ENCODE measurements at places on chromosomes 7 and 10.

DNA sequence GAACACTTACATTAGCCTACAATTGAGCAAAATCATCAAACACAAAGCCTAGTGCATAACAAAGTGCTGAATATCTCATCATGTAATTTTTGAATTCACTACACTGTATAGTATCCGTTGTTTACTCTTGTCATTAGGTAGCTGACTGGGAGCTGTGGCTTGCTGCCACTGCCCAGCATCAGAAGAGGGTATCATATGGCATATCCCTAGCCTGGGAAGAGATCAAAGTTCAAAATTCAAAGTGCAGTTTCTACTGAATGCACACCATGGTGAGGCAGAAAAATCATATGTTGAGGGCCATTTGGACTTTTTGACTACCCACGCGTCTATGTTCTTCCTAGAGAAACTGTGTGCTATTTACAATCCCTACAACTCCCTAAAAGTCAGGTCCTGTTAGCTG lies 7.5 kb upstream of the ZC3HAV1 start:
- DNase-seq = no peak

- no peak for DNase-seq
Observed at GRCh38 chr10:123760356-123761037, 94.3 kb downstream of the GPR26 start.

DNA sequence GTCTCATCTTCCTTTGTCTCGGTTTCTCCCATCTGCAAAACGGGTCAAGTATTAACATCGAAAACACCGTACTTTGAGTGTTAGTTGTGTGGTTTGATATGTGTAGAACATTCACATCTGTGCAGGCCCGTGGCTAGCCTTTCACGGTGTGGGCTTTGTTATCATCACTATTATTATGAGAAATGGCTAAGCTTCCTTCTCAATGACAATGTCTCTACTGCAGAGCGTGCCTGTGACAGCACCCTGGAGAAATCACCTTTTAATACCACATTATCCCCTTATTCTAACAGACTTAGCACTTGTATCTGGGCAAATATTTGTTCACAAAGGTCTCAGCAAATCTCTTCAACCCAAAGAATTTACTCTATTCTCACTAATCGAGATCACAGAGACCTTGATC lies 55.8 kb downstream of the FAM171A1 start:
- no peak for DNase-seq

DNA sequence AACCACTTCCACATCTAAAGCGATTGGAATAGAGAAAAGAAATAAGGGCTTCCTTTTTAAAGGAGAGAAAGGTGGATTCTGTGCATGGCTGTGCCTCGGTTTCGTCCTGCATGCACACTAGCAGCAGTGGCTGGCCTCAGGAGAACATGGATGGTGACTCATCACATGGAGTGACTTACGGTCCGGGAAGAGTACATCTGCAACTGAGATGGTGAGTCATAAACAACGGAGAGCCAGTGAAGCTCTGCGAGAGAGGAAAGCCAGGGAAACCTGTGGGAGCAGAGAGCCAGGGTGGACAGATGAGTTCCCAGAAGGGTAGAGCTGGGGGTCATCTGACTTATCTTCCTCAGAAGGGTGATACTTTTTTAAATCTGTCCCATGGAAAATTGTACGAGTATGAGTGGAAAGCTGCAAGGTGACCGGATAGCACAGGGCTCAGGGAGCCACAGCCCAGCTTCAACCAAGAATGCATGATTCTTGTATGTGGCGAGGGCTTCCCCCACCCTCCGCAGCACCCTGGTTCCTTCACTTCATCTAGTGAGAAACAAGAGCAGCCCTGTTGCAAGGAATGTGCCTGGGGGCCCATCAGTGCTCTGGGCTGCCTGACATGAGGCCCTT lies 259.1 kb downstream of the KLF6 start:
- DNase-seq = no peak

GRCh38 chr10:112797197-112797596 lies 152.8 kb upstream of the TCF7L2 start:
- no peak for DNase-seq

DNA sequence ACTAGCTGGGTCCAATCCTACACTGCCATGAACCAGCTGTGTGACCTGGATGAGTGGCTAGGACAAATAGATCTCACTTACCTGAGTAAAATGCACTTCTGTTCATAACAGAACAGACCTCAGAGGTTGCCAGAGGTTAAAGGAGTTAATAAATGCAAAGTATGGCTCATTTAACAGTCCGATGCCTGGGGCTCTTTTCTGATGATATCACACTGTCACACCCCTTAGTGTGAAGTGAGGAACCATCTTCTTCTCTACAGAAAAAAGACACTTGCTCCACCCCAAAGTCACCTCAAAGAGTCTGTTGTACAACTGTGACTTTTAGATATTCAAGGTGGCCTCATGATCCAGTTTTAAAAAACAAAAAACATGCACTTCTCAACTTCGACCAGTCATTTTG lies 21.5 kb upstream of the TARP start:
- DNase-seq = no peak

- peak; percentile 56 for DNase-seq
Observed at GRCh38 chr10:7409045-7409731, 1.6 kb downstream of the SFMBT2 start.

DNA sequence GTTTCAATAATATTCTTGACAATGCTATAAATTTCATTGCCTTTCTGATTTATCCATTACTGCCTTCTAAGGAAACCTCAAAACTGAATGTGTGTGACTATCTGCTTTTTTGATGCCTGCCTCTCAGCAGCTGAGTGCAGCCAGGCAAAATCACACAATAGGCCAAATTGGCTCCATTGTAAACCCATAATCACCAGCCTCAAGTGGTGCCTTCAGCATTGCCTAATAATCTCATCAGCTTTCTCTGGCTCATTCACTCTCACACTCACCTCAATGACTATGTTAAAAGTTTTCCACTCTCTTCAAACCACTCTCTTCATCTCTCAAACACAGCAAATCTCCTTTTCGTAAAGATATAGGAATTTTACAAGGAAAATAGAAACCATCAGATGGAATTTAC lies 182.5 kb upstream of the COL1A2 start:
- no peak for DNase-seq

- DNase-seq = no peak
Observed at GRCh38 chr7:151571471-151571870, 51.8 kb upstream of the RHEB start.

DNA sequence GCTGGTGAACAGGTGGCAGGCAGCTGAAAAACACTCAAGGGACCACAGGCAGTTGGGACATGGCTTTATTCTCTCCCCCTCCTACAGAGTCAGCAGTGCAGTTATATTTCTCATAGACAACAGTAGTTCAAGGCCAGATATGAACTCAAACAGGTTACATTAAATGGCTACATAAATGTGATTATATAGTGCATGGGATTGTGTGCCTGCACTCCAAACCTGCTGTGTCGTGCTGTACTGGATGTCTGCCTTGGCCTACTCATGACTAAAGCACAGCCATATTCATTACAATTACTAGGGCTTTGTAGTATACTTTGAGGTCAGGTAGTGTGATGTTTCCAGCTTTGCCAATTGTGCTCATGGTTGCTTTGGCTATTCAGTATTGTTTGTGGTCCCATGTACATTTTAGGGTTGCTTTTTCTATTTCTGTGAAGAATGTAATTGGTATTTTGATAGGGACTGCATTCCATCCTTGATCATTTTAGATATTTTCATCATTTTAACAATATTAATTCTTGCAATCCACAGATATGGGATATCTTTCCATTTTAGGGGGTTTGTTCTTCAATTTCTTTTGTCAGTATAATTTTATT lies 393.6 kb downstream of the CNTNAP2 start:
- DNase-seq = no peak

GRCh38 chr10:61139592-61139953 lies 195.6 kb upstream of the RHOBTB1 start:
- DNase-seq = no peak

DNA sequence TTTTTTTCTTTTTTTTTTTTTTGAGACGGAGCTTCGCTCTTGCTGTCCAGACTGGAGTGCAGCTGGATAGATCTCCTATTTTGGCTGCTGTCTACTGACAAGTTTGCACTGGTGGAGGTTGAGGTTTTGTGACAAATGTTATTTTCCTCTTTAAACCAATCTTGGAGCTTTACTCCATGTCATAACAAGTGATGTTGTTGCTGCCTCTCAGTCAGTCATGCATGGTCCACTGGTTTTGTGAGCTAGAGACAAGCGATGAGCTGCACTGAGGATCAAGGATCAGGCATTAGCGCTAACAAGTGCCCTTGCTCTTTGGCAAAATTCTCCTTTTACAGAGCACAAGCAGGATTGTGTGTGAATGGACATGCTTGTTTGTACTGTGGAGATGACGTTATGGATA lies 805 bp upstream of the WDFY4 start:
- DNase-seq = no peak

GRCh38 chr7:107994421-107995030 lies 8.4 kb downstream of the LAMB1 start:
- DNase-seq = no peak

- no peak for DNase-seq
Observed at GRCh38 chr7:28804157-28804556, 154.0 kb downstream of the TRIL start.

DNA sequence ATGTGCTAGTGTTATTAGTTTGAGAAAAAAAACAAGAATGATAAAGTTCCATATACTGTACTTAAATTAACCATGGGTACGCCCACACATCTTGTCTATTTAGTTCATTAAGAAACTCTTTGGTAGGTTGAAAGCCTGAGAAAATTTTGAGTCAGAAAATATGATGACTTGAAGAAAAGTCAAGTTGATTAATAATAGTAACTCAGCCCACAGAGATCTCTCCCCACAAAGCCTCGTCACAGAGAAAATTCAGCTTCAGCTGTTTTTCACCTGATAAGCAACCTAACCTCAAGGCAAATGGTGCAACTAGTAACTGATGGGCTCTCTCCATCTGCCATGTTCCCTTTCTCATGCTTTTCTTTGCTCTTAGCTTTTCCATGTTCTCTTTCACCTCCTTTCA lies 1021.6 kb downstream of the GATA3 start:
- no peak for DNase-seq

DNA sequence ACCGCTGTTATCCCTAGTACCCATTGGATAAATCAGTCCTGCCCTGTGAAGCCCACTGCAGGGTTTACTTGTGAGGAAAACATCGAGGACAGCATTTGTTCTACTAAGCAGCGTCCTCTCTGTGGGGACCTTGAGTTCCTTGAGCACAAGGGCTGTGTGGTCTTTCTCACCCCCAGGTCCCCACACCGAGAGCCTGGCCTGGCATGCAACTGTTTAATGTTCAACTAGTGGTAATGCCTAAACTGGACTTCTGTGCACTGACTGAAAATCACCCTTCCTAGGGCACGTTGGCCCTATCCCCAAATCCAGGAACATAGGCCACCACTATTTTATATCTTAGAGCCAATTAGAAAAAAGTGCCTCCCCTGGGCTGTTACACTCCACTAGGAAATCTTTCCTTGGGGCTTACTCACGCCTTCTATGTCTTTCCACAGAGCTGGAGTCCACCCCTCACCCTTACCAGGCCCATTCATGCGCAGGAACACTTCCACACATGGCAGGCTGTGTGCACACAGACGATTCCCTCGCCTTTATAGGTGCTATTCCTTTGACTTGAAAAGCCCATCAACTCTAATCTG lies 1.7 kb upstream of the TMEM213 start:
- no peak for DNase-seq

GRCh38 chr10:109393425-109393824 lies 529.9 kb downstream of the XPNPEP1 start:
- DNase-seq = no peak

DNA sequence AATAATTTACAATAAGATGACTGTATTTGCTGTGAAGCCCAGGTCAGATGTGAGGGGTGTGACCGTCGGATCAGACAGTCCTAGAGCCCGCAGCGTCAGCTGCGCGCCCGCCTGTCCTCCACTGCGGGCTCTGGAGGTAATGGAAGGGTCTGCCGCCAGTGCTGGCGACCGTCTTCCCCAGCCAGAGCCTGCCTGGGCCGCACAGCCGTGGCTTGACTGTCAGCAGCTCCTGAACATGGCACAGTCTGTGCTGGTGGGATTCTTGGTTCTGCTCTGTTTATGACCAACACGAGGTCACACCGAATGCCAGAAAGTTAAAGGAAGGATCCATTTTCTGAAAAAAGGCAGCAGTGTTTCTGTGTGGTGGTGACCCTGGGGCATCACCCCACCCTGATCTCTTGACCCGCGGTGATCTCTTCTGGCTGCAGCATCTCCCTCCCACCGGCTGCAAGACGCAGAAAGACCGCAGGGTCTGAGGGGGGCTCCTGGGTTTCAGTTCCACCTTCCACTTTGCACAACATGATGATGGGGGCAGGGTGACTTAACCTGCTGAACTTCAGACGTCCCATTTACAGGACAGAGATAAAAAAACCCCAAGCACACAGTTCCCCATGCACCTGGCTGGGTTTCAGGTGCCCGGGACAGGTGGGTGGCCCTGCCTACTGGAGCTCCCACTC lies 103.7 kb downstream of the DNAJB6 start:
- DNase-seq = no peak

DNA sequence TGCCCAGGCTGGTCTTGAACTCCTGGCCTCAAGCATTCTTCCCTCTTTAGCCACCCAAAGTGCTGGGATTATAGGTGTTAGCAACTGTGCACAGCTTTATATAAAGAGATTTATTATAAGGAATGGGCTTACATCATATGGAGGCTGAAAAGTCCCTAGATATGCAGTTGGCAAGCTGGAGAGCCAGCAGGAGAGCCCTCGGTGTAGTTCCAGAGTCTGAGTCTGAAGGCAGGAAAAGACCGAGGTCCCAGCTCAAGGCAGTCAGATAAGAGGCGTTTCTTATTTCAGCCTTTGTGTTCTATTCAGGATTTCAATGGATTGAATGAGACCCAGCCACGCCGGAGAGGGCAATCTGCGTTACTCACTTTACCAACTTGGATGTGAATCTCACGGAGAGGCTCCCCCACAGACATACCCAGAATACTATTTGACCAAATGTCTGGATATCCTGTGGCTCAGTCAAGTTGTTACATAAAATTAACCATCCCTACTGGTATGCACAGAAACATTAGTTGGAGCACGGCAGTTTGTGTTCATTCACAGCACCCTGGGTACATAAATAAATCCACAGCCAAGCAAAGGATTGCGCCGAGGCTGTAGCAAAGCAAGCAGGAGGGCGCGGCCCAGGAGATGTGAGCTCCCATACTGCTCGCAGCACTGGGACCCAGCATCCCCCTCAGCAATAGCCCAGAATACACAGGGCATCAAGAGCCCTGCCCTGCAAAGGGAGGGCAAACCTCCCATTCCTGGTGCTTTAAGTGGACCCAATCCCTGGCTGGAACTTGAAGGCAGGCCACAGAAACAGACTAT lies 158.4 kb upstream of the ZNF32 start:
- no peak for DNase-seq

DNA sequence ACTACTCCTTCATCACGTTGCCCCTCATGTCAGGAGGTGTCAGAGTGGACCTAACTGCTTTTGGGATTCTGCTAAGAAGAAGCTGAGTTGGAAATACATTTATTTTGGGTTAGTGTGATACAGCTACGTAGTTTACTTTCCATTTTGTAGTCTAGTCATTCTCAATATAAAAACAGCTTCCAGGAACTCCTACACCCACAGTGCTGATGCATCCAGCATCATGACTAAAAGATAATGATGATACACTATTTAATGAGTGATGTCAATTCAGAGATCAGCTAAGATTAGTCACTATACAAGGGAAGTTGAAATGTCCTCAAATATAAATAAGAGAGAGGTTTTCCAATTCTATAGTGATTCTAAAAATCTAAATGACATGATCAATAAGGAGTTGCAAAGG lies 264.2 kb upstream of the SLC26A5 start:
- DNase-seq = no peak

Measured in central memory CD4-positive, alpha-beta T cell (primary cell).